IMR-90 (cell line): ENCODE measurements at places on chromosomes 6 and 20.

GRCh38 chr6:96520171-96521115 lies 1.2 kb upstream of the UFL1 start:
- peak; percentile 35 for DNase-seq

- peak; percentile 70 for DNase-seq
Observed at GRCh38 chr6:36827261-36828079, 11.8 kb downstream of the CPNE5 start.

- no peak for DNase-seq
Observed at GRCh38 chr6:67736161-67736560, 898.9 kb upstream of the ADGRB3 start.

DNA sequence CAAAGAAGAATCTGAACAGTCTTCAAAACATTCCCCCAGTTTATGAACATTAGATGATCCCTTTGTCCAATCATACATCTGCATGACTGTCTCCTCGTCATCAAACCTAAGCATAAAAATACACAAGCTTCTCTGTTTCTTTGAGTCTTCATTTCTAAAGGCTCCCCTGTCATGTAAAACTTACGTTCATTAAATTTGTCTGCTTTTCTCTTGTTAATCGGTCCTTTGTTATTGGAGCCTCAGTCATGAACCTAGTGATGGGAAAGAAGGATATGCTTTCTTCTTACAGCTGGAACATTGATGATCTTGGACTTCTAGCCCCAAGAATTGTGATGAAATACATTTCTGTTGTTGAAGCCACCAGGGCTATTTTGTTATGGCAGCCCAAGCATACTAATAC lies 18.0 kb upstream of the RIPOR2 start:
- DNase-seq, result no peak

GRCh38 chr6:154754152-154754551 lies 20.9 kb downstream of the SCAF8 start:
- peak; percentile 73 for DNase-seq

GRCh38 chr6:125154118-125154760 lies 666 bp downstream of the TPD52L1 start:
- DNase-seq, result no peak

DNA sequence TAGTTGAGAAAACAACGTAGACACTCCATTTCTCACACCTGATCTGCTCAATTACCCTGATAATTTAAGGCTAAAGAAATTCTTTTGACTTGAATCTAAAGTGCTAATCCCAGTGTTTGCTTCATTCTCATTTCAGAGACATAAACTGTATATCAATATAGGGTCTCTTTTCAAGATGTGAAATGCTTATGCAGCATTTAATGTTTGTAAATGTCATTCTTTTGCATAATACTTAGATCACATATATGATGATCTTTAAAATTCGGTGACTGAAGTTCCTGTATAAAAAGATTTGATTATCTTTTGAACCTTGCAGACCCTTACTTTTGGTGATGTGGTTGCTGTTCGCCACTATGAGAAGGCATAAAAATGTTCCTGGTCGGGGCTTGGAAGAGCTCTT lies 3.9 kb downstream of the FABP7 start:
- DNase-seq, result no peak

DNA sequence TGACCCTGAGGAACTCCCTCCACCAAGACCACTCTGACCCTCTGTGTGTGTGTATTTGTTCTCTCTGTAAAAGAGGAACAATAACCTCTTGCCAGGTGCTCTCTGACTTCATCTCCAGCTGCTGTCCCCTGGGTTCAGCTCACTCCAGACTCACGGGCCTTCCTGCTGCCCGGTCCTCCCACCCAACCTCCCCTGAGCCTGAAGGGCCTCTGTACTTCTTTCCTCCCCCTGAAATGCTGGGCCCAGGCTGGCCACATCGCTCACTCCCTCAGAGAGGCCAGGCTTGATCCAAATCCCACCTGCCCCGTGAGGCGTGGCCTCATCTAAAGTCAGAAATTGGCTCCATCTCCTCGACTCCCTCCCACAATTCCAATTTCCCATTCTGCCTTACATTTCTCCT lies 202.4 kb downstream of the PRKN start:
- no peak for DNase-seq
